ENCODE measurements at places on chromosomes 1 and 21.

- no peak for DNase-seq
Observed at GRCh38 chr1:39675220-39675619, 3.3 kb upstream of the NT5C1A start.

GRCh38 chr21:33109574-33110339, 39.8 kb downstream of the OLIG1 start:
- no peak for DNase-seq

- DNase-seq, result no peak
Observed at GRCh38 chr1:1763657-1764621, 14.3 kb downstream of the NADK start.

GRCh38 chr1:155499953-155500639, 62.5 kb downstream of the ASH1L start:
- DNase-seq, result no peak

GRCh38 chr1:162956922-162957321, 95.9 kb upstream of the CCDC190 start:
- no peak for DNase-seq

DNA sequence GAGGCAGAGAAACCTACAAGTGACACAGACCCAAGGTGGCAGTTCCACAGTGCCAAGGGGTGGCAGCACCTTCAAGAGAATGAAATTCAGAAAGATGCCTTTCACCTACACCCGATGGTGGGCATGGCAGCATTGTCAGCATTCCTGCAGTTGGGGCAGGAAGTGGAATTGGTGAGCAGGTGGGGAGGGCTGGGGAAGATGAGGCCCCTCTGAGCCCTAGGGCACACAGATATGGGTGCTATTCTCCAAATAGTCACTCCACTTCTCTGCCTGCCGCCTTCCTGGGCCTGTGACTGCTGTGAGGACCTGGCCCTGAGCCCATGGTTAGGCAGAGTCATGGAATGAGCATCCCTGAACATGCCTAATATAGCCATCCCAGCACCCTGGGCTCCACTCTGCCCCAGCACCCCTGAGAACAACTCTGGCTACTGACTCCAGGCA, 8.3 kb downstream of the SHISA4 start:
- DNase-seq, result no peak

All from stimulated activated CD8-positive, alpha-beta memory T cell treated with anti-CD3 and anti-CD28 coated beads, Interleukin-2, amount 100 ng/mL, for 1 hour (primary cell).